NCI-H1092 (cell line): ENCODE measurements at places on chromosomes 16 and 17.

GRCh38 chr16:100989-101388 is 23.0 kb downstream of the MPG start:
- no peak for DNase-seq

GRCh38 chr17:8141045-8141444 is 11.2 kb downstream of the PER1 start:
- no peak for DNase-seq

GRCh38 chr16:82651921-82652601 is 25.3 kb downstream of the CDH13 start:
- no peak for DNase-seq

GRCh38 chr16:88974080-88974915 is 2.7 kb downstream of the CBFA2T3 start:
- DNase-seq, result no peak

GRCh38 chr16:1494129-1494640 is 1.0 kb downstream of the TELO2 start:
- DNase-seq, result no peak
